ENCODE measurements at places on chromosomes 7 and 10. TPM values are rescaled to one million over a fixed set of nuclear protein-coding genes. Genes with fewer than 3 reads are reported as not detected.

The LBX1 gene
- total RNA-seq = not detected

The MCU gene
- total RNA-seq = 34.7 TPM

The ITIH2 gene
- 8.4 TPM for total RNA-seq

The VPS37D gene
- total RNA-seq = 14.5 TPM

The PRSS37 gene
- not detected for total RNA-seq

The FAM53B gene
- total RNA-seq = 17.0 TPM

The NKX1-2 gene
- 0.25 TPM for total RNA-seq

The MEIG1 gene
- total RNA-seq = not detected

The FAM24B gene
- 3.7 TPM for total RNA-seq

The AP4M1 gene
- total RNA-seq = 20.4 TPM

The PLAC9 gene
- total RNA-seq = 1.7 TPM

The PTF1A gene
- total RNA-seq = not detected

The ZNF777 gene
- total RNA-seq = 4.4 TPM

The ENKUR gene
- total RNA-seq = 3.7 TPM

The ADCY1 gene
- 193 TPM for total RNA-seq

The GHRHR gene
- 2.2 TPM for total RNA-seq

The DYNC1I1 gene
- total RNA-seq = 147 TPM

The SYT15B gene
- total RNA-seq = under 0.01 TPM

The EZH2 gene
- total RNA-seq = 23.6 TPM

The TMEM254 gene
- total RNA-seq = 8.9 TPM

The TTYH3 gene
- 68.4 TPM for total RNA-seq

The MMRN2 gene
- 5.2 TPM for total RNA-seq

The LIPM gene
- not detected for total RNA-seq

The HMX2 gene
- not detected for total RNA-seq

All from temporal lobe (tissue), 4 donors.